Left renal pelvis (tissue), 4 donors: ENCODE measurements at places on chromosomes 3 and 15.

GRCh38 chr3:150391161-150391560 is 16.9 kb upstream of the TSC22D2 start:
- no peak for DNase-seq

DNA sequence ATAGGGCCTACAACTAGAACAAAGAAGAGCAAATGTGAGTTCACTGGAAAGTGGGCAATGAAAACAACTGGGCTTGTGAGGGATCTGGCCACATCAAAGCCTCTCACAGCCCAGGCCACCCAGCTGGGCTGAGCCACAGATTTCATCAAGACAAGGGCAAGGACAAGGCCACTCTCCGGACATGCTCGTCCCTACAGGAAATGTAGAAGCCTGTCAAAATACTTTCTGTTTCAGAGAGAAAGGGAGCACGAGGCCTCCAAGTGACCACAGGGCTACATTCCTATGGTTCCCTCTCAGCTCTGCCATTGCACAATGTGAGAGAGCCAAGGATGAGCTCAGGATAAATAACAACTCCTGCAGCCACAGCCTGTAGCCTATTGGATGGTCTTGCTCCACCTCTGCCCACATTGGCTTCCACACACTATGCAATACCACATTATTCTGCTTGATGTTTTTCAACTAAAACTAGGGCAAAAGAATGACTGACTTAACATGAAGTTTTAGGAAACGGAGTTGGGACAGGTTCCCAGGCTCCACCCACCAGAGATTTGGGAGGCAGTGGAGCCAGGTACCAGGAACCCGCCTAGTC is 12.1 kb downstream of the TBC1D2B start:
- DNase-seq, result no peak

DNA sequence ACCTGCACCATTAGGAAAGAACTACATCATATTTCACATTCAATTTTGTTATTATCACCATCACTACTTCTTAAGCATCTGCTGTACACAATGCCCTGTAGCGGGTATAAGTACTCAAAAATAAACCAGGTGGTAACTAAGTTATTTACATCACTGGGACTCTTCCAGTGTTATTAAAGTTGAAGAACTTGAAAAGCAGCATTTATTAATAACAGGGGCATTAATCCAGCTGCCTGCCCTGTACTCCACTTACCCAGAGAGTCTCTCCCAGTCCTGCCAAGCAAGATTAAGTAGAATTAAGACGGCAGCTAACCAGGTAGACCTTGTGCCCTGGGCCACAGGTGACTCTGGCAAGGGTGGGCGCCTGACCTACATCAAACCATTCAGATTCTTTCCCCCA is 65.2 kb downstream of the FHIT start:
- no peak for DNase-seq

DNA sequence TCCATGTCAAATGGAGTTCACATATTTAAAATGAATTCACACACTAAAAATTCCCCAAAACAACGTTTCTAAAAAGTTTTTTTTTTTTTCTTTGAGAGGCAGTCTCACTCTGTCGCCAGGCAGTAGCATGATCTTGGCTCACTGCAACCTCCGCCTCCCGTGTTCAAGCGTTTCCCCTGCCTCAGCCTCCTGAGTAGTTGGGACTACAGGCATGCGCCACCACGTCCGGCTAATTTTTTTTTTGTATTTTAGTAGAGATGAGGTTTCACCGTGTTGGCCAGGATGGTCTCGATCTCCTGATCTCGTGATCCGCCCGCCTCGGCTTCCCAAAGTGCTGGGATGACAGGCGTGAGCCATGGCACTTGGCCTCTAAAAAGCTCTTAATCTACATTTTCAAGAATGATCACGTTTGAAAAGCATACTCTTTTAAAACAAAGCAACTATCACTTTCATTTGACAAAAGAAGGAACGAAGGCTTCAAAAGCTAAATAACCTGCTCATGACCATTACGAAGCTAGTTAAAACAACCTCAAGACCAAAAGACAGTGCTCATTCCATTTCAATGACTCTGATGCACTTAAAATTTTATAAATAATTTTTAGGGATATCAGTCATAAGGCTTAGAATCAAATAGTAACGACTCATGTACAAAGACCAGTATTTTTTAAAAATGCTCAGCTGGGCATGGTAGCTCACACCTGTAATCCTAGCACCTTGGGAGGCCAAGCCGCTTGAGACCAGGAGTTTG is 5.5 kb downstream of the UBE3A start:
- DNase-seq, result no peak

GRCh38 chr3:74410276-74410941 is 204.1 kb downstream of the CNTN3 start:
- no peak for DNase-seq
